ENCODE measurements at places on chromosomes 7 and 10.

- DNase-seq = no peak
These were observed 3.9 kb upstream of the PAX2 start for GRCh38 chr10:100741378-100742075.

- no peak for DNase-seq
These were observed 350.8 kb downstream of the KCNMA1 start for GRCh38 chr10:77286531-77287508.

DNA sequence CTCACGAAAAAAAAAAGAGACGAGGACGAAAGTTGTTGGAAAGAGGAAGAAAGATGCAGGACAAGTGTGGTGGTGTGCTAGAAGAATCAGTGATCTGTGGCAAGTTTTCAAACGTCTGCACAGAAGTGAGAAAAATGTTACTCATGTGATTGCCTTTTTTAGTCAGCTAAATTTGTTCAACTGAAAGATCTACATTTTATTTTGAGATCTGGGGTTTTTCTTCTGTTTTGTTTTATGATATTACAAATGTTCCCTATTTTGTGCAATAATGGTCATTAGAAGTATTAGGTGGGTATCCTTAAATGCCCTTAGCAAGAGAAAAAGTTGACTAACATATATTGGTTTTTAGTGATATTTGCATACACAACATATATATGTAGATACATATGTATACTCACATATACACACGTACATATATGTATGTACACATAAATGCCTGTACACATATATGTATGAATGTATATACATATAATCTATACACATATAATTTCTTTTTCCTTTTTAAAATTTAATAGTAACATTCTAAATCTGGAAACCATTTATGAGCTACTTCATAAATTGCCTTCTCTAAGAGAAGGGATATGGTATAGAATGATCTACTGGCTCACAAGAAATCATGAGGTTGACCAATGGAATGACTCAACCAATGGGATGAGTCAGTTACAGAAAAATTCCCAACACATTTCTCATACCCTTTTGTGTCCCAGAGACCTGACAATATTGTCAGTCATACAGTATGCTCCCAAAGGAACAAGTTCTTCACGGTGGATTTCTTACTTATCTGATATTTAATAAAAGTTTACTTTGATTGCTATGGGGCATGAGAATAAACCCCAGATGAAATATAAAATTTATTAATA, 38.4 kb downstream of the SLC39A12 start:
- DNase-seq = no peak

DNA sequence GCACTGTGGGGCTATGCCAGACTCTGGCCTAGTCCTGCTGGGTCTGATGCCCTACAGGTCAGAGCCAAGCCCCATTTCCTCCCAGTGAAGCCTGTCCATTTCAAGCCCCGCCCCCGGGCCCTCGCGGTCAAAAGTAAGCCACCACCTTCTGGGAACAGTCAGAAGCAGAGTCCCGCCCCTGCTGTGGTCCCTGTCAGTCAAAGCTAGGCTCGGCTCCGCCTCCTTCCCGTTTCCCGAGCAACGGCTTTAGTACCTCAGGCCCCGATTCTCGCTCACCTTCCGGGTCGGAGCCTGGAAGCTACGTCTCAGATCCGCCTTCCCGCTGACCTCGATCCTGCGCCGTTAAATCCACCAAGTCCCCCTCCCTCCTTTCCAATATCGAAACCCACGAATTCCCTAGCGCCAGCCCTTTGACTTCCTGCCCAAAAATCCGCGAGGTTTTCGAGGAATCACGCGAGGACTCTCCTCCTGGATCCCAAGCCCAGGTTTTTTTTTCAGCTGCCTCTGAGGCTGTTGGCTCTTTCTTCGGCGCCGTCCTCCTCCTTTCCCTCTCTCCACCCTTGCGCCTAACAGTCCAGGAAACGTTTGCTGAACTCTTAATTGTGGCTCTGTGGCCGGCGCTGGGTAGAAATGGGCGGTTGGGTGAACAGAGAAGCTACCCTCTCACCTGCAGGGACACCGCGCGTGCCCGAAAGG, 11.8 kb downstream of the SFXN3 start:
- DNase-seq = peak; percentile 89

- DNase-seq = no peak
These were observed 124.1 kb downstream of the CUL2 start for GRCh38 chr10:34966040-34966439.

DNA sequence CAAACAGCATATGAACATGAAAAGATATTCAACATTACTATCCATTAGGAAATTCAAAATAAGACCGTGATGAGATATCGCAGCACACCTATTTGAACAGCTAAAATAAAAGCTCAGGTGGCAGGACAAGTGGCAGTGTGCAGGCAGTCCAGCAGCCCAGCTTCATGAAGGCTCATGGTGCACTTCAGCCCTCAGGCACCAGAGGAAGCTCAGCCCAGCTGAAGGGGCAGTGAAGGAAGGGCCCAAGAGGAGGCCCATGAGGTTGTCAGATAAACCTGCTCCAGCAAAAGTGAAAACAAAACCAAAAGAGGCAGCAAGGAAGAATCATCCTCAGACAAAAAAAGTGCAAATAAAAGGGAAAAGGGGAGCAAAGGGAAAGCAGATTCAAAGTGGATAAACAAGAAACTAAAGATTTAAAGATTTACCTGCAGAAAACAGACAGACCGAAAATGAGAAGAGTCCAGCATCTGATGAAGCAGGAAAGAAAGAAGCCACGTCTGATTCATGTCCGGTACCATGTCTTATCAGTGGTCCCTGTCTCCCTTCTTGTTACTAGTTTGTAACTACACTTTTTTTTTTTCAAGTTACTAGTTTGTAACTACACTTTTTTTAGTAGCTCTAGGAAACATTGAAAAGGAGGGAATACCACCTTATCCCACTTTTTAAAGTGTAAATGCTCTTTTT, 15.0 kb upstream of the FAM24B start:
- no peak for DNase-seq

DNA sequence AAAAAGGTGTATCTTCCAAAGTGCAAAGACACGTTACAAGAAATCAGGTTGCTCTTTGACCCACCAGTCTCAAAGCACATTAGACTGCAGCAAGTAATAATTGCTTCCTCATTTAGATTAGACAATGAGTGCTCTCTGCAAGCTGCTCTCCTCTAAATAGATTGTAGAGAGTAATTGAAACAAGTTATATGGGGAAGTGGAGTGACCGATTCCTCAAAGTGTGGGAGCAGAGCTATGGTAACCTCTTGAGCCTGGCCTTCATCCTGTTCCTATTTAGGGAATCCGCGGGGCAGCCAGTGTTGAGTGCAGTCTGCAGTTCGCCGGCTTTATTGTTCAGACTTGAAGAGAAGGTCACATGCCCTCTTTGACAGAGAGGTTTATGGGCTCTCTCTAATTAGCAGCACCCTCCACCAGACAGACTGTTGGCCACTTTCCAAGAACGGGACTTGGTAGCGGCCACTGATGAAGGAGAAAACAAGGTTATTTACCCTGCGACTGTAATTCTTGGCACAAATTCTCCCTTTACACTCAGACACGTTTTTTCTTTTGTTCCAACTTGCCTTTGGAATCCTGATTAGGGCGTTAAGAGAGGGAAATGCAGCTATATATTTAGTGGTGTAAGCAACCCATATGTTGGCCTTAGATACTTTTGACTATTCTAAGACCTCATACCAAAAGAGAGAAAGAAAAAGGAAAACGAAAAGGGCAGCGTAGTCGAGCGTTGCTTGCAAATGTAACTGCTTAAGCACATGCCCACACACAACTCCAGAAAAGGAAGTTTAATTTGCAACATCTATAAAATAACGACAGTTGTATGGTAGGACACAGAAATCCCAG, 107.5 kb downstream of the REEP3 start:
- DNase-seq = no peak

- DNase-seq = no peak
These were observed 117.5 kb upstream of the PRPS1L1 start for GRCh38 chr7:18145160-18145559.

- no peak for DNase-seq
These were observed 48.9 kb upstream of the HABP2 start for GRCh38 chr10:113503930-113504329.

GRCh38 chr10:69425511-69426298, 9.0 kb upstream of the TACR2 start:
- DNase-seq = peak; percentile 61

DNA sequence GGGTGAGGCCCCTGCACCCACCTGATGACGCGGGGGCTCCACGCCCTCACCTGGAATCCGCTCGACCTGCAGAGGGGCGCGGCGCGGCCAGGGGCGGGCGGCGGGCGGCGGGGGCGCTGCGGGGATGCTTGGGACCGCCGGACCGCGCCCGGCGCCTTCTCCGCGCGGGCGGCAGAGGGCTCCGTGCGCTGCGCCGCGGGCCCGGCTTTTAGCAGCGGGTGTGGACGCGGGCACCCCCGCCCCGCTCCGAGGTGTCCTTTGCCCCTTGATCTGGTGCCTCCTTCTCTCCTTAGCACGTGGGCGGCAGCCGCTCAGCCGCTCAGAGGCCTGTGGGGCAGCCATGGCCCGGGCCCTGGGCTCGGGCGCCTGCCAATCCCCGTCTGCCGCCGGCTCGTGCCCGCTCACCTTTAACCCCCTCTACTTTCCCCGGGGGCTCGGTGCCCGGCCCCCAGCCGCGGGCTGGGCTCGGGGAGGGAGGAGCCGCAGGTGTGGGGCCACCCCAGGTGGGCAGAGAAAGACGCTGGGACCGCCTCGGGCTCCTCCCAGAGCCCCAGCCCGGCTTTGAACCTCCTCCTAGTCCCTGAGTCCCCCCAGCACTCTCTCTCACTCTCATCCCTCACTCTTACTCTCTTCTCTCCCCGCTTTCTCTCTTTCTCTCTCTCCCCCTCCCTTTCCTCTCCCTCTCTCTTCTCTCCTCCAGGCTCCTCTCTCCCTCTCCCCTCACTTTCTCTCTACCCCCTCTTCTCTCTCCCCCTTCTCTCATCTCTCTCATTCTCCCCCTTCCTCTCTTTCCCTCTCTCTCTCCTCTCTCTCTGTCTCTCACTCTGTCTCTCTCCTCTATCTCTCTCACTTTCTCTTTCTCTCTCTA, 19.7 kb upstream of the VPS37D start:
- DNase-seq = peak; percentile 23

DNA sequence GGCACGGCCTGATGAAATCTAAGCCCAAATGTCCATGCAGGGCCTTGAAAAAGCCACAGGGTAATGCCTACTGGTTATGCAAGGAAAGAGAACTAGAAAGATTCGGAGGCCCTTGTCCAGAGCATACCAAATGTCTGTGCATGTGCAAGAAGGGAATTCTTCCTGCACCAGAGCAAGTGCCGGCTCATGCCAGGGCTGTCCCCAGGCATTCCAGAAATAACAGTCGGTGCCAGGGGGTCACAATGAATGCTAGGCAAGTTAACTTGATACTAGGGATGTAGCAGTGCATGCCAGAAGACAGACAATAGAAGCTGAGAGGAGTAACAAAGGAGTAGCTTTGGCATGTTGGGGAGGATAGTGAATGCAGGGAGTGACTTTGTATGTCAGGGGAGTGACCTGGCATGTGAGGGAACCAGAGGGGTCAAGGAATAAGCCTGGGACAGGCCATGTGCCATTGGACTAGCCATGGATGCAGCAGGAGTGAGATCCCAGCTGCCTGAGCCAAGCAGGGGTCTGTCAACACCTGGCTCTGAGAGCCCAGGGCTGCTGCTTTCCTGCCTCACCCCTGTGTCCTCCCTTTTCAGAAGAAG, 119.5 kb upstream of the UNC5B start:
- DNase-seq = no peak

GRCh38 chr7:113202284-113202683, 83.9 kb upstream of the SMIM30 start:
- no peak for DNase-seq

DNA sequence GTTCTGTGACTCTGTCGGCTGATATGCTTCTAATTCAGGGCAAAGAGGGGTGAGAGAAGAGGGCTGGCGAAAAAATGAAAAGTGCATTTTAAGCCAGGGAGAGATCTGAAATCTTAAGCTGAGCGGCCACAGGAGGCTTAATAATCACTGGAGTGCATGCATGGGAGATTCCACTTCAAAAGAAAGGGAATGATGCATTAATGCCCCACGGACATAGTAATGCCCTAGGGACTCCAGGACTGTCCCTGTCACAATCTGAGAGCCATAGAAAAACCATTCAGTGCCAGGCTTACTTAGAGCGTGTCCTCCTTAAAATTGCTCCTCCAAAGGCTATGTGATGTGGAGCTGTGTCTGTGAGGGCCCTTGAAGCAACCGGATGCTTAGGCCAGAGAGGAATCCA, 75.1 kb downstream of the NHLRC2 start:
- no peak for DNase-seq

GRCh38 chr10:6320320-6321010, 117.7 kb downstream of the PFKFB3 start:
- DNase-seq = no peak

- no peak for DNase-seq
These were observed 247.3 kb upstream of the HPS1 start for GRCh38 chr10:98694014-98694413.

GRCh38 chr7:100093498-100093897, 4.7 kb downstream of the COPS6 start:
- no peak for DNase-seq

- DNase-seq = no peak
These were observed 179.1 kb downstream of the KLF6 start for GRCh38 chr10:3605882-3606281.

- no peak for DNase-seq
These were observed 17.9 kb upstream of the PRKAR1B start for GRCh38 chr7:744854-745430.

DNA sequence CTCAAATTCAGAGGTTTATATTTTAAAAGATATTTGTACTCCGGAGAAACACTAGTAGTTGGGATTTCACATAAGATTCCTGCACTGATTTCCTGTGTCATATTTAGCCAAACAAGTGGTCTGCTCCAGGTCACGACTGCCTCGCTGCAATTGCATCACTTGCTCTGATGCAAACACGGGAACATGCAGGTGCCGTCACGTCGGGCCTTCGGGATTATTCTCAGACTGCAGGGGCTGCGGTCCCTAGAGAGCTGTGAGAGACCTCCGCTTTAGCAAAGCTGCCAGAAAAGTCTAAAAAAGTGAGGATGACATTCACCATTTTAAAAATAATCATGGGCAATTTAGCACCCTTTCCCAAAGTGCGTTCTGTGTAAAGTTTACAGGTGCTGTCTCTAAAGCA, 93.5 kb upstream of the DDC start:
- DNase-seq = no peak

GRCh38 chr10:4820804-4821401, 5.1 kb upstream of the AKR1E2 start:
- no peak for DNase-seq

GRCh38 chr10:129035052-129035827, 431.8 kb upstream of the MGMT start:
- peak; percentile 74 for DNase-seq

GRCh38 chr7:34523226-34523918, 134.6 kb upstream of the NPSR1 start:
- no peak for DNase-seq

Data from CD4-positive, alpha-beta T cell treated with Interleukin-4 for 1 hour (primary cell).